ENCODE measurements at places on chromosomes 4 and X.
A peak's percentile ranks its signal among the peaks of the same experiment; 100 is the strongest.

DNA sequence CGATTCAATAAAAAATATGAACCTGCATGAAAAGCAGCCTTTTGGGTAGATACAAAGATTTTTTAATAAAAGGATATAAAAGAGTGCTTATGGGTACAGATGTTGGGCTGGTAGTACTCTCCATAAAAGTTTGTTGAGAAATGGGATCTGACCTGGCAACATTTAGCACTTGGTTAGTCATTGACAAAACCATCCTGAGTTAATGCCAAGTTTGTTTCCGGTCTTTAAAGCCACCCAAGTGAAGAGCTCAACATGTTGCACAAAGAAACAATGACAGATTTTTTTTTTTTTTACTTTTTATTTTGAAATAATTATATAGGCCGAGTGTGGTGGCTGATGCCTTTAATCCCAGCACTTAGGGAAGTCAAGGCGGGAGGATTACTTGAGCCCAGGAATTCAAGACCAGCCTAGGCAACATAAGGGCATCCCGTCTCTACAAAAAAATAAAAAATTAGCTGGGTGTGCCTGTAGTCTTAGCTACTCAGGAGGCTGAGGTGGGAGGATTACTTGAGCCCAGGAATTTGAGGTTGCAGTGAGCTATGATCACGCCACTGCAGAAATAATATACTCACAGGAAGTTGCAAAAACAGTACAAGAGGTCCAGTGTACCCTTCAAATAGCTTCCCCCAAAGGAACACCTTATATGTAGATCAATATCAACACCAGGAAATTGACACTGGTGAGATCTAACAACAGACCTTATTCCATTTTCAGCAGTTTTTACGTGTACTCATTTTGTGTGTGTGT lies 16.6 kb downstream of the CHST7 start:
- DNase-seq = no peak
- H3K27ac ChIP-seq = no peak overlapping the region
- H3K36me3 ChIP-seq = no peaks in the 10 kb centered on the region
- no peaks in the 10 kb centered on the region for H3K27me3 ChIP-seq

DNA sequence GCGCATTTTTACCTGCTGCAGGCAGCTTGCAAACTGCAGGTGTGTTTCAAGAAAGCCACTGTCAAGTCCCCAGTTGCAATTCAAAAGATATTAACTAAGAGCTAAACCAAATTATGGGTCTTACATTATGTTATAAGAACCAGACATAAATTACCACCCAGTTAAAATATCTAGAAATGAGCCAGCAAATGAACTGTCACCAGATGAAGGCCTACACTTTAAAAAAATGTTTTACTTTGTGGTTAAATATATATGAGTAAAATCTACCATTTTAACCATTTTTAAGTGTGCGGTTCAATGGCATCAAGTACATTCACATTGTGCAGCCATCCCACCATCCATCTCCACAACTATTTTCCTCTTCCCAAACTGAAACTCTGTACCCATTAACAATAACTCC lies 32.0 kb upstream of the TMEM131L start:
- H3K36me3 ChIP-seq = no peaks in the 10 kb centered on the region
- peak overlapping the region; percentile 87 for H3K27ac ChIP-seq
- peak overlapping the region; percentile 49 for H3K4me3 ChIP-seq
- DNase-seq = no peak

GRCh38 chrX:22628275-22628674 lies 355.6 kb downstream of the CBLL2 start:
- DNase-seq = no peak
- H3K27ac ChIP-seq = no peak overlapping the region
- no peak overlapping the region for H3K4me3 ChIP-seq
- H3K4me1 ChIP-seq = no peaks in the 10 kb centered on the region

DNA sequence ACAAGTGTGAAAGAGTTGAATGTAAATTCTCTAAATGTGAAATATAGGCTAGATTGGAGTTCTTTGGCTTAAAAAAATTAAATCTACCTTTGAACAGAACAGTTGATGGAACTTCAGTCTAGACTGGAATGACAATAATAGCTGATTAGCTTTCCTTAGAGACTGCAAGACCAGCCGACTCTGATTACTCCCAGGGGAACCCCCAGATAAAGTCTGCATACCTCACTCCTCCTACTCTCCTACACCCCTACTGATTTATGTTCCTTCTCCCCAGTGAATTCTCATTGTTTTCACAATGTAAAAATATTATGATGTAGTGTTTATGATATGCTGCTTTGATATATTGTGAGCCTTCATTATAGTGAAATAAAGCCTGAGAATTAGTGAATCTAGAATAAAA lies 241.3 kb downstream of the CFAP299 start:
- H3K36me3 ChIP-seq = no peaks in the 10 kb centered on the region
- no peaks in the 10 kb centered on the region for H3K4me1 ChIP-seq
- H3K27ac ChIP-seq = no peak overlapping the region
- H3K4me3 ChIP-seq = no peak overlapping the region
- DNase-seq = no peak

GRCh38 chr4:139975830-139976272 lies 178.1 kb downstream of the MAML3 start:
- H3K4me1 ChIP-seq = peaks cover 44% of the 10 kb centered on the region
- H3K36me3 ChIP-seq = no peaks in the 10 kb centered on the region
- no peaks in the 10 kb centered on the region for H3K27me3 ChIP-seq
- H3K4me3 ChIP-seq = no peak overlapping the region
- no peak for DNase-seq
- no peak overlapping the region for H3K27ac ChIP-seq

DNA sequence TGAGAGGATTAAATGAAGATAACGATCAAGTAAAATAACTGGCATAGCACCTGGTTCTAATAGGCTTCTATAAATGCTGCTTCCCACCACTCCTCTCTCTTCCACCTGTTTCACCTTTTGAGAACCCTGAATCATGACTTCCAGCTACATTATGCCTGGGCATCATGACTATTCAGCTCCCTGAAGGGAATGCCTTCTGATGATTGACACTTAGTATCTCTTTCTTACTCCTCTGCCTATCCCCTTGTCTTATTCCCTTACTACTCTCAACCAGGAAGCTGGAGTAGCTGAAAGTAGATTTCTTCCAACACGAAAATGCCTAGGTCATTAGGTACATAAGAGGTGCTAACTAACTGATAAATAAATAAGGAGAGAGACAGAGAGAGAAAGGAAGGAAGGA lies 24.7 kb upstream of the CXCL8 start:
- H3K4me3 ChIP-seq = no peak overlapping the region
- H3K27ac ChIP-seq = peak overlapping the region; percentile 17
- H3K4me1 ChIP-seq = peaks cover 17% of the 10 kb centered on the region
- no peaks in the 10 kb centered on the region for H3K36me3 ChIP-seq
- DNase-seq = no peak

GRCh38 chr4:174674305-174674840 lies 152.1 kb upstream of the HPGD start:
- H3K27ac ChIP-seq = no peak overlapping the region
- no peaks in the 10 kb centered on the region for H3K27me3 ChIP-seq
- no peaks in the 10 kb centered on the region for H3K36me3 ChIP-seq
- no peaks in the 10 kb centered on the region for H3K4me1 ChIP-seq
- H3K4me3 ChIP-seq = no peak overlapping the region

DNA sequence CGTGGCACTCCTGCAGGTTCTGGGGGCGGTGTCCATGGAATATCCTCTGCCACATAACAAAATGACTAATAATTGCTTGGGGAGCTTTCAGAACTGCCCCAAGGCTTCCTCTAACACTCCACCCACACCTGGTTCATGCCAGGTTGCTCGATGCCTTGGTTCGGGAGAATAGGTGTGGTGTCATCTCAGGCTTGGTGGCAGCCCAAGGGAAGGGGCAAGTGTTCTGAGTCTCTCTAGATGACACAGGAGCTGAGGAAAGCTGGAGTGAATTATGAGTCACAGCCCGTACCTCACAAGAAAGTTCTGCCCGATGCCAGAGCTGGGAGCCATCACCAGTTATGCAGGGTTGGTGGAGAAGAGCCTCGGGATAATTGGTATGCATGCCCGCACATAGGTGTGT lies 14.7 kb downstream of the FTSJ1 start:
- no peaks in the 10 kb centered on the region for H3K27me3 ChIP-seq
- no peak overlapping the region for H3K27ac ChIP-seq
- no peak overlapping the region for H3K4me3 ChIP-seq
- H3K36me3 ChIP-seq = peaks cover 2% of the 10 kb centered on the region
- no peak for DNase-seq

DNA sequence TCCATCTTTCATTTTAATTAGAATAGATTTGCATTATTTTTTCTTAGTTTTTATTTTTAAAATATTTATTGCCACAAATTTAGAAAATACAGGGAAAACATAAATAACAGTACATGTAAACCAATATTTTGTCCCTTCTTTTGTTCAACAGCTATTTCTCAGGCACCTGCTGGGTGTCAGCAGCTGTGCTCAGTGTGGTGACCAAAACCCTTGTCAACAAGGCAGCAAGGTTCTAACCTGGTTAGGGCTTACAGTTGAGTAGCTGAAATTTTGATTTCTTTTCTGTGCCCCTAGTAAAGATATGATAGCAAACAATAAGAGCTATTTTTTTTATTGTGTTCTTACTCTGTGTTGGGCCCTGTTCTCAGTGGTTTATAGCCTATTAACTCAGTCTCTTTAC lies 128.1 kb downstream of the PTTG2 start:
- no peaks in the 10 kb centered on the region for H3K4me1 ChIP-seq
- DNase-seq = no peak
- H3K27ac ChIP-seq = no peak overlapping the region
- no peak overlapping the region for H3K4me3 ChIP-seq
- peaks cover 66% of the 10 kb centered on the region for H3K36me3 ChIP-seq

DNA sequence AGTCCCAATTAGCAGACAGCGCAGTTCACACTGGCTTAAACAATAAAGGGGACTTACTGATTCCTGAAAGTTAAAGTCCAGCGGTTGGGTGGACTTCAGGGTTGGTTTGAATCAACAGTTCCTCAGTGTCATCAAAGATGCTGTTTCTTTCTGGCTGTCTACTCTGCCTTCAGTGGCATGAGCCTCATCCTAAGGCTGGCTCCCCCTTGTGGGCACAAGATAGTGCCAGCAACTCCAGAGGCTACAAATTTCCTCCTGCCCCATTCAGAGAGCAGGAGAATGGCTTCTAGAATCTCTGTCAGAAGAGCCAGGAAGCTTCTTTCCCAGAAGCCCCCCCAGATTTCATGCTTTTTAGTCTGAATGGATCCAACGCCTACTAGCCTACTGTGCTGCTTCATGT lies 82.4 kb upstream of the MTM1 start:
- H3K36me3 ChIP-seq = no peaks in the 10 kb centered on the region
- H3K27ac ChIP-seq = no peak overlapping the region
- H3K4me1 ChIP-seq = no peaks in the 10 kb centered on the region
- H3K27me3 ChIP-seq = no peaks in the 10 kb centered on the region
- H3K4me3 ChIP-seq = no peak overlapping the region
- DNase-seq = peak; percentile 60

GRCh38 chr4:150123796-150124677 lies 45.8 kb downstream of the DCLK2 start:
- no peaks in the 10 kb centered on the region for H3K4me1 ChIP-seq
- H3K27ac ChIP-seq = no peak overlapping the region
- H3K27me3 ChIP-seq = no peaks in the 10 kb centered on the region
- no peak overlapping the region for H3K4me3 ChIP-seq

DNA sequence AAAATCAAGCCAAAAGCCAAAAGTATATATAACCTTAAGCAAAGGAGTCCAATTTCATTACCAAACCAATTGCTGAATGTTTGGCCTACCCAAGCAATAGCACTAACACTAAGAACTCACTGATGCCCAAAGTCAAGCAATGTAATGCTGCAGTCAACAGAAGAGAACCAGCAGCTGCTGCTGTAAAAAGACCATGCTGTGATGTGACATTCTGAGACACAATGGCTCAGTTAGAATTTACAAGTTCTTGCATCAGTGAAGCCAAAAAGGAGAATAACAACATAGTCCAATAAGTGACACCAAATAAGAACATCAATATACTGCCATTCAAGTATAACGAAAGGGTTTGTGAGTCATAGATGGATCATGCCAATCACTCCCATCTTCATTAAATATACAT lies 514.0 kb upstream of the DIAPH2 start:
- no peak overlapping the region for H3K27ac ChIP-seq
- no peaks in the 10 kb centered on the region for H3K4me1 ChIP-seq
- no peaks in the 10 kb centered on the region for H3K36me3 ChIP-seq
- no peak overlapping the region for H3K4me3 ChIP-seq

GRCh38 chr4:44646151-44646550 lies 5.3 kb downstream of the YIPF7 start:
- H3K4me3 ChIP-seq = no peak overlapping the region
- no peaks in the 10 kb centered on the region for H3K36me3 ChIP-seq
- H3K27ac ChIP-seq = no peak overlapping the region
- DNase-seq = no peak
- H3K4me1 ChIP-seq = no peaks in the 10 kb centered on the region

GRCh38 chrX:65783746-65784145 lies 116.3 kb downstream of the MSN start:
- no peaks in the 10 kb centered on the region for H3K27me3 ChIP-seq
- no peak overlapping the region for H3K4me3 ChIP-seq

DNA sequence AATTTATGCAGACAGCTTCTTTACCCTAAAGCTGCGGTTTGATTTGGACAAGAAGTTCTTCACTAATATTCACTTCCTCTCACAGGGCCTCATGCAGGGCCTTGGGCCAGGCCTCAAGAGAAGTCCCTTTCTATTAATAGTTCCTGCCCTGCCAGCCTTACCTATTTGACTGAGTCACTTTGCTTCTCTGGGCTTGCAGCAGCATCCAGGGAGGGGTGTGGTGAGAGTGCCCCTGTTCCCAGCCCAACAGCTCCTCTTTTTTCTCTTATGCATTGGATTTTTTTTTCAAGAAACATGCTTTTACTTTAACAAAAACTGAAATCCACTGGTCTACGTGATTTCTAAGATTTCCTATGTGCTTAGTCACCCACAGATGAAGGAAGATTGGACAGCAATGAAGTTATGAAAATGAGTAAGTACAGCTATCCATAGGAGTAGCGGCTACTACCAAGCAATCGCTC lies 26.7 kb downstream of the FAM156B start:
- H3K27me3 ChIP-seq = peaks cover 2% of the 10 kb centered on the region
- H3K36me3 ChIP-seq = no peaks in the 10 kb centered on the region
- no peak overlapping the region for H3K4me3 ChIP-seq

DNA sequence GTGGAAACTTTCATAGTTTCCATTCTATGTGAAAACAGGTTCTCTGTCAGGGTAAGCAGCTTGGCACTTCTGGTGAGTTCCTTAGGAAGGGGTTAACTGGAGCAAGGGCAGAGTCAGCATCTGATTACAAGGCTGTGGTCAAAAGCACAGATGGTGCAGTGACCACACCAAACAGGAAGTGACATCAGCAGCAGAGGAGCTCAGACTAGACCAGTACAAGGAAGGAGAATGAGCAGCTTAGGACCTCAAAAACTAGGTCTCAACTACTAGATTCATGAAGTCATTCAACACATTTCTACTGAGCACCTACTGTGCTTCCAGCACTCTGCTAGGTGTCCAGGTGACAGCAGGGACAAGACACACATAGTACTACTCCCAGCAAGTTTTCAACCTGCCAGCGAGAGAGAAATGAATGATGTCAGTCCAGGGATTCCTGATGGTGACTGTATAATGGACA lies 130.2 kb downstream of the AMELX start:
- no peaks in the 10 kb centered on the region for H3K4me1 ChIP-seq
- no peak overlapping the region for H3K4me3 ChIP-seq
- no peaks in the 10 kb centered on the region for H3K27me3 ChIP-seq
- no peak overlapping the region for H3K27ac ChIP-seq
- DNase-seq = no peak

Data from DND-41 (cell line).